ENCODE measurements at places on chromosomes 2 and 18.

GRCh38 chr2:655626-656025 is 21.6 kb downstream of the TMEM18 start:
- DNase-seq = no peak

GRCh38 chr2:184351126-184351525 is 247.2 kb upstream of the ZNF804A start:
- no peak for DNase-seq

GRCh38 chr2:106996171-106996769 is 110.3 kb upstream of the ST6GAL2 start:
- no peak for DNase-seq

GRCh38 chr2:135694711-135695110 is 46.9 kb upstream of the UBXN4 start:
- DNase-seq = no peak

GRCh38 chr18:48711651-48712486 is 173.0 kb downstream of the CTIF start:
- DNase-seq = no peak

DNA sequence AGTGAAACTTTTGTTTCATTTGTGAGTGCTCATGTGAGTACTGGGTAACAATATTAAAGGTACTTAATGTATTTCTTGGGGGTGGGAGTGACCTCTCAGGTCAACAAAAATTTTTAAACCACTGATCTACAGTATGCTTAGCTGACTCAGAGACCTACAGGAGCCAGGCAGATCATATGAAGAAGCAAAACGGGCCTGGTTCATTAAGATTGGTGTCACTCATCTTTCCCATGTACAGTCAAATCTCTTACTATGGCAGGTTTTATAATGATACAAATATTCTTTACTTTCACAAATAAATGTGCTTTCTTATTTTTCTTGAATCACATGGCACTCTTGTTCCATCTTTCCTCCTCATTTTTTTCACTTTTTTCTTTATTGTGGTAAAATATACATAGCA is 7.7 kb upstream of the TMSB10 start:
- DNase-seq = no peak

GRCh38 chr18:28855524-28855923 is 678.6 kb upstream of the CDH2 start:
- DNase-seq = no peak

- DNase-seq = no peak
Measured at GRCh38 chr2:65070172-65070830, 14.1 kb downstream of the CEP68 start.

DNA sequence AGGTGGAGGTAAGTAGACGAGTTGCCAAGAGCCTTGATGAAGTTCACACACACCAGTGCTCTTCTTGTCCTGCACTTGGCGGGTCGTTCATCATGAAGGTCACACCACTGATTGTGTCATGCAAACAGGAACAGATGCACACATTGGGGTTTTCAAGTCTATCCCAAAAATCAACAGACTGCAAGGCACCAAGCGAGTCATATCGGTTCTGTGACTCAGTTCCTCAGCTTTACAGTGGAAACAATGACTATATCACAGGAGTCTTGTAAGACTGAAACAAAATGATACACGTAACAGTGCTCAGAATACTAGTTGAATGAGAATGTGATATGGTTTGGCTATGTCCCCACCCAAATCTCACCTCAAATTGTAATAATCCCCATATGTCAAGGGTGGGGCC is 526.9 kb upstream of the ID2 start:
- no peak for DNase-seq
